ENCODE measurements at places on chromosomes 5 and 9.

DNA sequence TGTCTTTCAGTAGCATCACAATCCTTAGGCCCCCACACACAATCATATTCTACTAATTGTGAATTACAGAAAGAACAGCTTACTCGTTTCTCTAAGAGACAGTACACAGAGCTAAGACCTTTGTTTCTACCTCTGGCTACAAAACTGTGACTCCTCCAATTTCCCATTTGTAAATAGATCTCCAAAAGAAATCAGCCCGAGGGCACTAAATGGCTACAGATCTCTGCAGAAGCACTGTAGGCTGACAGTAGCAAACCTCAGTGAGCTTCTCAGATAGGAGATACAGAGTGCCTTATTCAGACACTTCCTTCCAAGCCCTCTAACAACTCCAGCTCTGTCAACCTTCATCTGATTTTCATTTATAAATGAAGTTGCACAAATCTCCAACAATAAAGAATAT lies 51.0 kb downstream of the EFNA5 start:
- no peak for DNase-seq

DNA sequence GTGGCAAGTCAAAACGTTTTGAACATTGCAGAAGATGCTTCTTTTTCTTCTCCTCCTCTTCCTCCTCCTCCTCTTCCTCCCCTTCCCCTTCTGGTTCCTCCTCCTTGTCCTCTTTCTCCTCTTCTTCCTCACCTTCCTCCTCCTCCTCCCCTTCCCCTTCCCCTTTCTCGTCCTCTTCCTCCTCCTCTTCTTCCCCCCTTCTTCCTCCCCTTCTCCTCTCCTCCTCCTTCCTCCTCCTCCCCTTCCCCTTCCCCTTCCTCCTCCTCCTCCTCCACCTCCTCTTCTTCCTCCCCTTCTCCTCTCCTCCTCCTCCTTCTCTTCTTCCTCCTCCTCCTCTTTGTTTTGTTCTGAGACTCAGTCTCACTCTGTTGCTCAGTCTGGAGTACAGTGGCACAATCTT lies 167.0 kb upstream of the SV2C start:
- no peak for DNase-seq

- no peak for DNase-seq
These were observed 25.6 kb downstream of the SH3RF2 start for GRCh38 chr5:145962001-145962400.

- DNase-seq = no peak
These were observed 153.9 kb downstream of the MARCHF11 start for GRCh38 chr5:16025681-16026080.

DNA sequence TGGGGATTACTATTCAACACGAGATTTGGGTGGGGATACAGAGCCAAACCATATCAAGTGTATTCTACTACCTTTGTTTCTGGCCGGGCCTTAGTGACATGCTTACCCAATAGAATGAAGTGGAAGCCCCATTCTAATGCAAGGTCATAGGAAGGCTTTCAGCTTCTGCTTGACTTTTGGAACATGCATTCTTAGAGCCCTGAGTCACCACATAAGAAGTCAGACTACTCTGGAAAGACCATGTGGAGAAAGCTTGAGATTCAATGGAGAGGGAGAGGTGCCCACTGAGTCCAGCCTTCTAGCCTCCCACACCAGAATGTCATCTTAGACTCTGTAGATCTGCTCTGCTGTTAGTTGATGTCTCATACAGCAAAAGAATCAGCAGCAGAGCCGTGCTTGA lies 155.7 kb upstream of the FBN2 start:
- no peak for DNase-seq

DNA sequence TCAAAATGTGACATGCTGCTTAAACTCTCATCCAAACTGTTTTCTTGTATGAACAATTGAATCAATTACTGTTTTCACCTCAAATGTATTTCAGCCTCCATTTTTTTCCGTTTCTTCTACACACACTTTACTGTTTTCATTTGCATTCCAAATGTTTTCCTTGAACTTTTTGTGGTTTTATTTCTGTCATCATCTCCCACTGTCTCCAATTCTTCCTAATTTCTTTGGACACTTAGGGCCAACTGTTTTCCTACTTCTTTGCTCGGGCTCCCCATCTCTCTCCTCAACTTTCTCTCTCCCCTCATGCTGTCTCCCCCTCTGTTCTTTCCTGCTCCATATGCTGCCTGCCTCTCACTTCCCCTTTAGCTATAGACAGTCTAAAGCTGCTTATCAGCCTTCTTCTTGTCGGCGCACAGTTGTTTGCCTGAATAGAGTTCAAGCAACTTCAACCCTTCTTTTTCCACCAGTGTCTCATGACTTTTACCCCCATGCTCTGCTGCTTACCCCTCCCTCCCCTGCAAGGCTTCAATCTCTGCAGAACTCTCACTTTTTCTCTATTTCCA lies 443.4 kb downstream of the DTWD2 start:
- no peak for DNase-seq

DNA sequence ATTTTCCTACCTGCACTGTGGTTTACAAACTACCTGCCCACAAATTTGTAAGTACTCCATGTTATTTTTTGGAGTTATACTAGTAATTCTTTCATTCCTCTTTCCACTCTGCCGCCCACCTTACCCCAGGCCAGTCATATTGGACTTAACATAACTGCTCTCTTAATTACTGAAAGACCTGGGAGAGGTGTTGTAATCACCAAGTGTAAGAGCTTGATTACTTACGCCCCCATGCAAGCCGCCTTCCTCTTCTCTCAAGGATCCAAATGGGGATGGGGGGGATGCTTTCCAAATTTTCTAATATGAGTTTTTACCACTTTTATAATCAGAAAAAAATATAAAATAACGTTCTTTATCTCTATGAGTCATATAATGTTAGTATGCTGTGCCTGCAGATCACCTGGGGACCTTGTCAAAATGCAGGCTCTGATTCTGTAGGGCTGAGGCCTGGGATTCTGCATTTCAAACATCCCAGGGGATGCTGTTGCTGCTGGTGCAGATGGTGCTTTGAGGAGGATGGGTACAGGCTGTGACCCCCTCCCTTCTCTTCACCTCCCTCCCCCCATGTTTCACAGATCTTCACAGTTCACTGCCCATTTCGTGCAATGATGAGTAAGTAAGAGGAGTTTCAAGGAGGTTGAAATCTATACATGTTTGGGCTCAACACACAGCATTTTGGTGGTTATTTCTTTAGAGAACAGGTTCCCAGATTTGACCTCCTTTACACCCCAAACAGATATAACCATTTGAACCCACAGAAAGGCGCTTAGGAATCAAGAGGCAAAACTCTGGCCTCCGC lies 87.3 kb downstream of the SEC61B start:
- no peak for DNase-seq

- no peak for DNase-seq
These were observed 18.5 kb downstream of the CENPK start for GRCh38 chr5:65544473-65544872.

DNA sequence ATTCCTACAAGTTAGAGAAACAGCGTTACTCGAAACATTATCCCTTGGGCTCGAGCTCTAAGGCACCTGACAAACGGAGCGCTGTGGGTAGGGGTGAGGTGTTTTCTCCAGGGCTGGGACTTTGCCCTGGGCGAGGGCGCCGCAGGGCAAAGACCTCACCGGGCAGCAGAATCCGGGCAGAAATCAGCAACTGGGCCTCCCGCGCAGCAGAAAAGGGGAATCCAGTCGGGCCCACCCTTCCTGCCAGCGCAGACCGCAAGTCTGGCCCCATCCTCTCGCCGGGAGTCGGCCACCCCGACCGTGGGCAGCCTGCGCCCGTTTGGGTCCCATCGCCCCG lies 430 bp upstream of the MSH3 start:
- peak; percentile 41 for DNase-seq

GRCh38 chr5:120518581-120518980 lies 54.5 kb downstream of the PRR16 start:
- no peak for DNase-seq

DNA sequence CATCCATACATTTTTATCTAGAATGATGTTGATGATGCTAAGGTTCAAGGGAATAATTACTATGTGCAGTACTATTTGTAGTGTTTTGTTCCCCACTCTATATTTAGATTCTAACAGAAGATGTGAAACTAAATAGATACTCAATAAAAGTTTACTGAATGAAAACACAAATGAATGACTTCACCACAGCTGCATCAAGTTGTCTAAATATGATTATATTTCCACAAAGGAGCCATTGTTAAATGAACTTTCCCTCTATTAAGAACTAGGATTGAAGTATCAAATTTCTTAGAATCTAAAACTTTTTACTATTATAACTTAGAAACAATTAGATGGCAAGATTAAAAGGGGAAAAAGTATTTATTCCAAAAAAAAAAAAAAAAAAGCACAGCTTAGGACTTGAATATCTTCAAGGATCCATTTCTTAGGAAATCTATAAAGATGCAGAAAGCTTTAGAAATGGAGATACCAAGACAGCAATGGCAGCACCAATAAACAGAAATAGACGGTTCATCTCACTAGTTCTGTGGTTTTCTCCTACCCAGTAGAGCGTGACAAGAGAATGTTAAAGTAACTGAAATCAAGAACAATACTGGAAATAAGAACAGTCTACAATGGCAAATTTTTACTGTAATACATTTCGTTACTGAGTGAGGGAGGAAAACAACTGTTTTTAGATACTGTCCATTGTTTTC lies 347.6 kb downstream of the EBF1 start:
- no peak for DNase-seq

- DNase-seq = no peak
These were observed 22.7 kb upstream of the SSBP2 start for GRCh38 chr5:81773574-81773973.
